ENCODE measurements at places on chromosomes 2 and 18. TPM values are rescaled to one million over a fixed set of nuclear protein-coding genes. Genes with fewer than 3 reads are reported as not detected.

- DNase-seq = no peak
These were observed 23.7 kb upstream of the SPRED2 start for GRCh38 chr2:65456064-65456463.

GRCh38 chr2:37020212-37020886 is 54.0 kb upstream of the STRN start:
- peak; percentile 22 for DNase-seq

GRCh38 chr2:220899492-220899891 is 672.6 kb downstream of the EPHA4 start:
- no peak for DNase-seq

DNA sequence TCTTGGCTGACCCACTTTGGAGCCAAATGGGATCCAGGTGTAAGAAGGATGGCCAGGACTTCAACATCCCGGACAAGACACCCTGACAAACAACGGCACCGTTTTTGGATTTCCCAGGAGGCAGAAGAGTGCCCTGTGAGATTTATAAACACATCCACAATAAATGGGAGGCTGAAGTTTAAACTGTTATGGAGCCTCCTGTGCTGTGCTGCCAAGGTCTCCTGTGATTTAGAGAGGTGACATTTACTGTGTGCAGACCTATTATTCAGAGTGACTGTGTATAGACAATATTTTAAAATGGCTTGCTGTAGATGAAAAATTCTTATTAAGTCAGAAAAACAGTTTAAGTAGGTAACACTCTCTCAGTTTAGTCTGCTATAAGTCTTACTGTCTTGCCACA is 401.5 kb upstream of the ETAA1 start:
- DNase-seq = no peak

GRCh38 chr18:14026199-14026598 is 106.0 kb downstream of the ZNF519 start:
- no peak for DNase-seq

GRCh38 chr18:3623769-3624545 is 174.0 kb downstream of the TGIF1 start:
- DNase-seq = no peak

Gene RAB17
- total RNA-seq = 1.1 TPM

Gene FZD7
- total RNA-seq = 18.5 TPM

Gene MEIS1
- total RNA-seq = 50.9 TPM

Data from spinal cord (tissue), 10 donors.